ENCODE measurements at places on chromosomes 7 and 10. TPM values are rescaled to one million over a fixed set of nuclear protein-coding genes. Genes with fewer than 3 reads are reported as not detected.

GRCh38 chr10:89086801-89087521 is 96.4 kb downstream of the FAS start:
- DNase-seq: peak; percentile 89

The DGKI gene
- total RNA-seq: 10.1 TPM

DNA sequence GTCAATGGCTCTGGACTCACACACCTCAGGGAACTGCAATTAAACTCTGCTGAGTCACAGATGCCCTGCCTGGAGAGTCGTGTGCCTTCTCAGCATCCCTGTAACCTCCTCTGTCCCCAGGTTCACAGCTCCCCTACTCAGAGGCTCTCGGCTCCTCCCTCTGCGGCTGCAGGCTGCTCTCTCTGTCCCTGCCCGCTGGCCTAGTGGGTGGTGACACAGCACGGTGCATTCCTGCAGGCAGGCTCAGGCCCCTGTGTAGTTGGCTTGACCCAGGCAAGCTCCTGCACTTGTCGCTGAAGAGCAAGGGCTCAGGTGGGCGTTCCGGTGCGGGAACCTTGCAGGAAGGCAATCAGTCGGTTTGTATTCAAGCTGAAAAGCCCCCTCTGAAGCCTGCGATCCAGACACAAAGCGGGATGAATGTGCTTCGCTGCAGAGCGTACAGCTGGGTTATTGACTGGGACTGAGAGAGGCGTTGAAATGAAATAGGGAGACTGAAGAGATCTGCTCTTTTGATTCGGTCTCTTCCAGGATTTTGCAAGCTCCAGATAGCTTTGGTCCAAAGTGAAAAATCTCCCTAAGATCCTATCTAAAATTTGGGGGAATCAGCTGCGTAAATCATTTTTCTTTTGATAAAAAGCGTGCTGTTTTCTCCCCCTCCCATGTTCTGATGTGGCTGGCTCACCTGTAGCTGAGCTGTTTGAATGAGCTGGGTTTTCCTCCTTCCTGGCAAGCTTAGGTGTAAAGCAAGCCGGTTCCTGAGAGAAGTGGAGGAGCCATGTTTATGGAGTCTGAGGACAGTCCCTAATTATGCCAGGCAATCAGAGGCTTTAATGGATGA is 208.7 kb upstream of the PHYHIPL start:
- no peak for DNase-seq

GRCh38 chr7:129670656-129671055 is 59.1 kb downstream of the NRF1 start:
- no peak for DNase-seq

- DNase-seq: no peak
Measured at GRCh38 chr10:58275908-58276307, 6.9 kb downstream of the CISD1 start.

GRCh38 chr7:82294382-82294784 is 149.2 kb downstream of the CACNA2D1 start:
- no peak for DNase-seq

DNA sequence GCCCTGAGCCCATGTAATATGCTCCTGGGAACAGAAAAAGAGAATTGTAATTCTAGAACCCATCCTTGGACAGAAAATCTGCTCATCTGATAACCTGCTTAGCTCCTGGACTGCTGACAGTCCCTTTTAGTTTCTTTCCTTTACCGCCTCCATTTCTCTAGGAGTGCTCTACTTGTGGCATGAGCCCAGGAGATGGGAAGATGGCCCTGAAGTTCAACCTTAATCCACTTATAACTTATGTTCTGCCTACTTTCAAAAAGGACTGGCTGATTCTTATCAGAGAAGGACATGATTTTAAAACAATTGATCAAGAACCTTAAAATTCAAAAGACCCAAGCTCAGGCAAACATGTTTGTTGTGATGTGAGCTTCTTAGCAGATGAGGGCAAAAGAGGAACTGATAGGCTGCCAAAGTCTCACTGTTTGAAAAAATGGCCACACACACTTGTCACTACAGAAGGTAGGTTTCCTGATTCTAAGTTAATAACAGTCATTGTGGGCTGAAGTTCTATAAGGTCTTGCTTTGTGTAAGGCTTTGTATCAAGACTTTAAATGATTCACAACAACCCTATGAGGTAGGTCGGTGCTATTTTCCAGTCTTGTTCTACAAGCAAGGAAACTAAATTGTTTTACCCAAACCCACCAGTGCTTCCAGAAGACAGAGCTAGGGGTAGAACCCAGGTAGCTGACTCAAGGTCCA is 94.3 kb upstream of the AFAP1L2 start:
- no peak for DNase-seq

The SORCS3 gene
- total RNA-seq: not detected

DNA sequence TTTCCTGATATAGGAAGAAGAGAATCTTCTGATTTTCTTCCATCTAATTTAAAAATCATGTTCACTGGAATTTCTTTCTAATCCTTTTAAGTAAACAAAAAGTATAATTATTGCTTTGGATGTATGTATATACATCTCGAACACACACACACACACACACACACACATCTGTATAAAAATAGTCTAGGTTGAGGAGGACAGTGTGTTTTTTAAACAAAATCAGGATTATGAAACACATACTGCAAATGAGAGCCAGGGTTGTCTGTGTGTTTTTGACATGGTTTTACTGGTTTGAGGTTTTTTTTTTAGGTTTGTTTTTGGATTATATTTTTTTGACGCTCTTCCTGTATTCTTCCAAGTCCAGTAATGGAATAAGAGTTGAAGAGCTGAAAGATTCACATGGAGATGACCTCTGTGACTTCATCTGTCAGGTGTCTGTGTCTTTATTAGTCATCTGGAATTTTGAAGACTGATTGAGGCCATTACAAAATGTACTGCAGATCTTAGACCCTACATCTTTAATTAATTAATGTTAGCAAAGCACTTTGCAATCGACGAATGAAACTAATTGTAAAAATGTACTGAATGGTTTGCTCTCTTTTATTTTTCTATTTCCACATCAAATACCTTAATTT is 237.1 kb downstream of the SUGCT start:
- no peak for DNase-seq

DNA sequence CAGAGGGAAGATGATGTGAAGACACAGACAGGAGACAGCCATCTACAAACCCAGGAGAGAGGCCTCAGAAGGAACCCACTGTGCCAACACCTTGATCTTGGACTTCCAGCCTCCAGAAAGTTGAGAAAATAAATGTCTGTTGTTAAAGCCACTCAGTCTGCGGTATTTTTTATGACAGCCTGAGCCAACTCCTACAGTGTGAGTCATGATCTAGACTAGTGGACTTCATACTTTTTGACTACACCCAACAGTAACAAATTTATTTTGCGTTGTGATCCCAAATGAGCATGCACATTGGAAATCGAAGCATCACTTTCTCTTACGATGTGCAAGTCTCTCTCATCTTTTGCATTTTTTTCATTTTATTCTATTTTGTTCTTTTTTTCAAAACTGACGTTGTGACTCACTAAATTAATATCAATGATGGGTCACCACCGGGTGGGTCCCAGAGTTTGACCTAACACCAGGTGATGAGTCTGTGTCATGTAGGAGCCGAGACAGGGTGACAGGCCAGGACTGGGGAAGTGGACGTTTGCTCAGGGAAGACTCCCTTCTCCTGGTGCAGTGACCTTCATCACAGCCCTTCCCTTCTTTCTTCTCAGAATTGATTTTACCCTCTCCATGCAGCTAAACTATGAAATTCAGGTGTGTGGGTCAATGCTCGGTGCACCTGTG is 28.9 kb downstream of the PHYH start:
- peak; percentile 30 for DNase-seq

GRCh38 chr7:131108212-131108940 is 219.3 kb upstream of the MKLN1 start:
- DNase-seq: no peak

The NEBL gene
- total RNA-seq: 0.80 TPM

DNA sequence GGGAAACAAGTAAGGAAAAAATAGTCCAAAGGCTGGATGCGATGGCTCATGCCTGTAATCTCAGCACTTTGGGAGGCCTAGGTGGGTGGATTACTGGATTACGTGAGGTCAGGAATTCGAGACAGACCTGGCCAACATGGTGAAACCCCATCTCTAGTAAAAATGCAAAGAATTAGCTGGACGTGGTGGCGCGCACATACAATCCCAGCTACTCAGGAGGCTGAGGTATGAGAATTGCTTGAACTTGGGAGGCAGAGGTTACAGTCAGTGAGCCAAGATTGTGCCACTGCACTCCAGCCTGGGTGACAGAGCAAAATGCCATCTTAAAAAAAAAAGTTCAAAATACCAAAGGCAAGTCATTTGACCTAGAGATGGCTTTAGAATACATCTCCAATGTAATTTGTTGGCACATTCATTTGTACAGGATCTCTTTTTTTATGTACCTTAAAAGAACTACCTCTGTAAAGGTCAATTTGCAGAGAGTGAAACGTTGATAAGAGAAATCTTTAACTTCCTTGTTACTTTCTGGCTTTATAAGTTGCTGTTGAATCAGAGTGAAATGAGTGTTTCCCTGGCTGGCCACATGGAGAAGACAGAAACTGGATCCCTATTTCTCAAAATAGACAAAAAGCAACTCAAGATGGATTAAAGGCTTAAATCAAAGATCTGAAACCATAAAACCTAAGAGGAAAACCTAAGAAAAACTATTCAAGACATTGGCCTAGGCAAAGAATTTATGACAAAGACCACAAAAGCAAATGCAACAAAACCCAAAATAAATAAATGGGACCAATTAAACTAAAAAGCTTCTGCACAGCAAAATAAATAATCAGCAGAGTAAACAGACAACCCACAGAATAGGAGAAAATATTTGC is 260.7 kb downstream of the KLF6 start:
- no peak for DNase-seq

DNA sequence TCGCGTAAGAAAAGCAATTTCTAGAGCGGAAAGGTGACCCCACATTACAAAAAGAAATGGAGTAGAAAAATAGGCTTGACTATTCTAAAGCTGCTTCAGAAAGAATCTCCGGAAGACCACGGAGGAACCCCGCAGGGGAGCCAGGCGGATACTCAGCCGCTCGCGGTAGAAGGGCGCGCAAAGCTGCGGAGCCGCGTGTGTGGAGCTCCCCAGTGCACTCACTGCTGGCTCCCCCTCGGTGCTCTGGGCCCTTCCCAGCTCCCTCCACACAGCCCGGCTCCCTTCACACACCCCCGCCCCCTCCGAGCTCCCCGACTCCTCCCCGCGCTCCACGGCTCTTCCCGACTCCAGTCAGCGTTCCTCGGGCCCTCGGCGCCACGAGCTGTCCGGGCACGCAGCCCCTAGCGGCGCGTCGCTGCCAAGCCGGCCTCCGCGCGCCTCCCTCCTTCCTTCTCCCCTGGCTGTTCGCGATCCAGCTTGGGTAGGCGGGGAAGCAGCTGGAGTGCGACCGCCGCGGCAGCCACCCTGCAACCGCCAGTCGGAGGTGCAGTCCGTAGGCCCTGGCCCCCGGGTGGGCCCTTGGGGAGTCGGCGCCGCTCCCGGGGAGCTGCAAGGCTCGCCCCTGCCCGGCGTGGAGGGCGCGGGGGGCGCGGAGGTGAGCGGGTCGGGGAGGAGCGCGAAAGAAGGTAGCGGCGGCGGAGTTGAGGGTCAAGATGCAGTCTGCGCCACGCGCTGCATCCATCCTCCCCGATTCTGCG is at the start of gene STEAP2:
STEAP2 (plus strand) TSS at position 350 of the 758 bp plus-strand sequence. CDS start 13,343 bp downstream, outside the sequence.
- DNase-seq: peak; percentile 96

- no peak for DNase-seq
Measured at GRCh38 chr7:66281678-66282590, 76.8 kb downstream of the TPST1 start.

DNA sequence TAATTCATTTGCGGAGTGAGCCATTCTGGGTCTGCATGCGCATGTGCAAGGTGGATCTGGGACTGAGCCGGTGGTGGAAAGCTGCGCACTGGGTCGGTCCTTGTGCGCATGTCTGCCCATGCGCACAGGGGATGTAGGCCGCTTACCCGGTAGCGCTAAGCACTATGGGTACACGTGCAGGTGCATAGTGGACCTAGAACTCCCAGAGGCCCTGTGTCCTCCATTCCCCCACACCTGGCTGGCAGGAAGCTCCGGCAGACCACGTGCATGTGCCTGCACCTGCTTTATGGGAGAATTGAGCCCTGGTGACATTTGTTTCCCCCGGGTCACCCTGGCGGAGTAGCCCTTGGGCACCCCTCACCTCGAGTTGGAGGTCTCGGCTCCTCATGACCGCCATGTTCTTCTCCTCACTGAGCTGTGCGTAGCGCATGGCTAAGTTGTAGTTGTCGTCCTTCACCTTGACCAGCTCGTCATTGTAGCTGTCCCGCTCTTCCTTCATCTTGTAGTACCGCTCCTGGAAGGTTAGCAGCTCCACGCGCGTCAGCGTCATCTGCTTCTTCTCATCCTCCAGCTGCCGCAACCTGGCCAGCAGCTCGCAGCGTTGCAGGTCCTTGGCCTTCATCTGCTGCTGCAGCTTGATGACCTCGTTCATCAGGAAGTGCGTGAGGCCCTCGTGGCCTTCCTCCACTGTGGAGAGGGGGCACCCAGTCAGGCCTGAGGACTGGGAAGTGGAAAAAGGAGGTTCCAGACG is 99.6 kb downstream of the CARD11 start:
- peak; percentile 73 for DNase-seq

Data from mesenteric fat pad (tissue), 1 donor.